ENCODE measurements at places on chromosomes 7 and 10.

- no peak for DNase-seq
These were observed 63.7 kb downstream of the CELF2 start for GRCh38 chr10:11081408-11081807.

DNA sequence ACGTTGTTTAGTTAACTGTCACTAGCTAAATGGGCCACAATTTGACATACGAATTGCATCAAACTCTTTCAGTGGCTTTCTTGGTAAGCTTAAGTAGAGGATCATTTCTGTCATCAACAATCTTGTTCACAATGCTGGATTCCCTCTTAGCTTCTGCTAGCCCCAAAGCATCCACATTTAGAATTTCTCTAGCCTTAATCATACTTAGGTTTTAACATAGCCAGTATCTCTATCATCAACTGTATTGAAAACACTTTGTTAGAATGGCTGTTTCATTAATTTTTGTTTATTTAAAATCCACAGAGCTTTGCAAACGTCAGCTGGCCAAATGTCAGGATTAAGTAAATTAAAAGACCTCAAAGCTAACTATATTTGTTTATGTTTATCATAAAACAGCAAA is 41.1 kb downstream of the ABRAXAS2 start:
- no peak for DNase-seq

GRCh38 chr7:29877196-29877595 is 70.9 kb downstream of the WIPF3 start:
- no peak for DNase-seq

DNA sequence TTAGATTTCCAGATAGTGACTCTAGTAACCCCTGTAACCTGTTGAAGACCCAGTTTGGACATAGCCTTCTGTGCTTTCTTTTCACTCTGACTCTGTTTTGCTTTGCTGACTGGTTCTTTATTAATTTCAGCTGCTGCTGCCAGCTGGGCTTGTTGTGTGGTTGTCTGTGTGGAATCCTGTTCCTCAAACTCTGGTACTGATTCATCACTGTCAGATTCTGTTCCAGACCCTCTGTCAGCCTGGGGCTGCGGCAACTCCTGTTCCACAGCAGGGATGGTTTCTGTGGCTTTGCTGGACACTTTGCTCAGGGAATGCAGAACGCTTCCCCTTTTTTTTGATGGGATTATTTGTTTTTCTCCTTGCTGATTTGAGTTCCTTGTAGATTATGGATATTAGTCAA is 104.9 kb downstream of the SEC23IP start:
- no peak for DNase-seq

- DNase-seq: no peak
These were observed 127.3 kb upstream of the HABP2 start for GRCh38 chr10:113425541-113425951.

DNA sequence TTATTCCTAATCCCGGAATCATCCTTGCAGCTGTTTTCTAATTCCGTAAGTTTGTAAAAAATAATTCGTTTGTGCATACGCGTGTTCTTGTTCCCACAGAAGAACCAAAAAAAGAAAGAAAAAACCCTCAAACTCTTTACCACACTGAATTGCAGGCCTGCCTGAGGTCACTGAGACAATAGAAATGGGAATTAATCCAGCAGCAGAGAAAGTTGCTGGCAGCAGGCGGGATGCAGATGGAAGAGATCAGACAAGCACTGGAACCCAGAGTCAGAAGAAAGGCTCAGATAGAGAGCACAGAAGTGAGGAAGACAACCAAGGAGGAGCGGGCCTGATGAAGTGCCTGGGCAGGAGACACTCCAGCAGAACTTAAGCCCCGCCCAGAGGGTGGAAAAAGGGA is 141.5 kb upstream of the VWC2 start:
- DNase-seq: no peak

DNA sequence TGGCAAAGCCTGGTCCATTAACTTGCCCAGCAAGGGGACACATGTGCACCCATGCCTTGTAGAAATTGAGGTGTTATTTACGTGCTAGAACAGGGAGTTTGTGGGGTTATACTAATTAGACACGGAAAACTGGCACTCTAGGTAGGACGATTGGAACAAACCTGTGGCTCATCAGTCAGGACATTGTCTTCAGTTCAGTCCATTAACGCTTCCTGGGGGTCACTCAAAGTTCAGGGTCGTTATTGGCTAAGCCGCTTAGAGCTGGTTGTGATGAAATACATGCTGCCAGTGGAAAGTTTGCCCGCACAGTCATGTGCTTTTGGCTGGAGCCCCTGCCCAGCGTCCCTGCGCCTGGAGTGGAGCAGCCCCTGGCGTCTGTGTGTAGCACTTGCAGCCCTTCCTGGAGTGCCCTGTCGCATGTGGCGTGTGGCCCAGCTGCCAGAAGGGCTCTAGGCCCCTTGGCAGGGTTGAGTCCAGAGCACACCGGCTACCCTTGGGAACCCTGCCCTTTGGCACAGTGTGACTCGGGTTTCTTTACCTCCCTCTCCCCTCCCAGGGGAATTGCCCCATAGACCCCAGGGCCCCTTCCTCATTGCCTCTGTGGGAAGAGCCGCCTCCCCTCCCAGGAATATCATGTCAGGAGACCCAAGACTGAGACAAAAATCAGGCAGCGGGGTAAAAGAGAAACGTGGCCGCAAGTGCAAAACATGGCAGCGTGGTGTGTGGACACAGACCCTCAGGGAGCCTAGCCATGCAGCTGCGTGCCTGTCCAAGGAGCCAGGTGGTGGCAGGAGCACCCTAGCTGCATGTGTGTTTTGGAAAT is 9.8 kb downstream of the ZNF775 start:
- peak; percentile 95 for DNase-seq
